ENCODE measurements at places on chromosomes 12 and 14. TPM values are rescaled to one million over a fixed set of nuclear protein-coding genes. Genes with fewer than 3 reads are reported as not detected.

Gene ADCY4
- 25.4 TPM for total RNA-seq

DNA sequence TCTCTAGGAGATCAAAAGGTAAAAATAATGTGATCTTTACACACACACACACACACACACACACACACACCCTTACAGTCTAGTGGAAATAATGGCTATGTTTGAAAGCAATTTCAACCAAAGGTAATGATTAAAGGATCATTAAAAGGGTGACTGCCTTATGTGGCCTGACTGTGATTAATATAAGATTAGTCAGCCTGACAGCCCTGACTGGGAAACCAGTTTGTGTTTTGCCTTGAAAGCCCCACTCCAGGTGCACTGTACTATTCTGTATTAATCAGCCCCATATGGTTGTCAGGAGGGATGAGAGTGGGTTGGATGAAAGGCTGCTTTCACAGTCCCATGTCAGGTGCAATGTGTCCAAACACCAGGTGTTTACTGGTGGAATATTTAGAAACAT is 10.5 kb downstream of the RASSF9 start:
- no peaks in the 10 kb centered on the region for H3K4me1 ChIP-seq
- no peak overlapping the region for H3K27ac ChIP-seq
- no peaks in the 10 kb centered on the region for H3K36me3 ChIP-seq

- no peaks in the 10 kb centered on the region for H3K36me3 ChIP-seq
- no peak for DNase-seq
- no peak overlapping the region for H3K27ac ChIP-seq
These were observed 218.4 kb upstream of the FAR2 start for GRCh38 chr12:28930704-28931103.

GRCh38 chr12:13588574-13588973 is 392.0 kb downstream of the EMP1 start:
- no peak overlapping the region for H3K27ac ChIP-seq
- no peak overlapping the region for H3K4me3 ChIP-seq
- DNase-seq: no peak
- H3K27me3 ChIP-seq: no peaks in the 10 kb centered on the region
- H3K36me3 ChIP-seq: no peaks in the 10 kb centered on the region

Data from ovary (tissue), 10 donors.